Upper lobe of left lung (tissue), 6 donors: ENCODE measurements at places on chromosomes 12 and 14.

GRCh38 chr12:46148327-46149078, 120.3 kb downstream of the SLC38A1 start:
- no peak for DNase-seq

GRCh38 chr12:131959116-131959515, 9.4 kb downstream of the EP400 start:
- no peak for DNase-seq

DNA sequence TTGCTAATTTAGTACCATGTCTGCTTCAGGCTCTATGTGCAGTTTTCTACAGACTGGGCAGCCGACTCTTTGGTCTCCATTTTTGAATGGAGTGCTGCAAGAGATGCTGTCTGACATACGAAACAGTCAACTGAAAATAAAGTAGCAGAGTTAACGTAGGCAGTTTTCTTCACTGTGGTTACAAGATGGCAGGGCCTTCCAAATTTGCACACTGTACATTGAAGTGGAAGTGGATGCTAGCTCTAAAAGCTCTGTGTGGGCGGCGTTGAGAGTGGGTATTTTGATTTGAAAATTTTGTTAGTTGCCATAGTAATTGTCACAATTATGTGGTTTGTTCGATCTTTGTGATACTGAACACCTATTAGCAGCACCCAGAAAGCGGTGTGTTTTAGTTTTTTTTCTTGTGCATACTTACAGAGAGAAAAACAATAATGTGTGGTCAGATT, 154.9 kb upstream of the ATP2B1 start:
- no peak for DNase-seq

GRCh38 chr12:102487226-102487625, 6.9 kb upstream of the IGF1 start:
- DNase-seq: no peak

DNA sequence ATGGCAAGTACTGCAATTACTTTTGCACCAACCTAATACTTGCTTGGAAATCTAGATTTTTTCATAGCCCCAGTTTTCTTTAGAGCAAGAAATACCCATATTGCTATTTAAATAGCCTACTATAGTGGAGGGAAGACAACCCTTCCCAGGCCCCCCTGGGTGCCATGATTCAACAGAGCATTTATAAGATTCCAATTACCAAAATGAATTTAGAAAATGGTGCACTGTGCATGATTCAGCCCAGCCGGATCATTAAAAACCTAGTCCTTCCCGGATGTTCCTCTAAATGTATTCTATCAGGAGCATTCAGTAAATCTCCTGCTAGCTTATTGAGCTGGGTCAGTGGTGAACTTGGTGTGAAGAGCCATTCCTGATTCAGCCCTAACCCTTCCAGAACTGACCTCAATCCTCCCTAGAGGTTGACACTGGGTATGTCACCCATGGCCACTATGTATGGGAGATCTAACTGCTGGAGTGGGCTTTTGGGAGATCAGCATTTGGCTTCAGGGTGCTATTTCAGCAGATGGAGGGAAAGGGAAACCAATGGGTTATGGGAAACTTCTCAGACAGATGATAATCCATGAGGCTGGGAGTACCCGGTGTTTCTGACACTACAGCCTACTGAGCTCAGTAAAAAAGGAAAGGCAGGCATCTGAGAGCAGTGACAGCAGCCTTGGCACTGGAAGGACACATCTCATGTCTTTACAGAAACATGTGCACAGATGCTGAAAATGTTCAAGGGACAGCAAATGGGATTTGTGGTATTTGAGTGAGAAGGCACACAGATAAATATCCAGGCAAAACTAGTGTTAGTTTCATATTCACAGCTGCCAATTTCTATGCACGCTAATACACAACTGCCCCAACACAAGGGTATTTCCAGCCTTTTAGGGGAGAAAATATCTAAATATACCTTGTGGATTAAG, 258.9 kb downstream of the DPF3 start:
- no peak for DNase-seq

- DNase-seq: no peak
These were observed 24.3 kb downstream of the ANG start for GRCh38 chr14:20712904-20713303.

GRCh38 chr12:74415633-74416032, 122.0 kb upstream of the ATXN7L3B start:
- DNase-seq: no peak

DNA sequence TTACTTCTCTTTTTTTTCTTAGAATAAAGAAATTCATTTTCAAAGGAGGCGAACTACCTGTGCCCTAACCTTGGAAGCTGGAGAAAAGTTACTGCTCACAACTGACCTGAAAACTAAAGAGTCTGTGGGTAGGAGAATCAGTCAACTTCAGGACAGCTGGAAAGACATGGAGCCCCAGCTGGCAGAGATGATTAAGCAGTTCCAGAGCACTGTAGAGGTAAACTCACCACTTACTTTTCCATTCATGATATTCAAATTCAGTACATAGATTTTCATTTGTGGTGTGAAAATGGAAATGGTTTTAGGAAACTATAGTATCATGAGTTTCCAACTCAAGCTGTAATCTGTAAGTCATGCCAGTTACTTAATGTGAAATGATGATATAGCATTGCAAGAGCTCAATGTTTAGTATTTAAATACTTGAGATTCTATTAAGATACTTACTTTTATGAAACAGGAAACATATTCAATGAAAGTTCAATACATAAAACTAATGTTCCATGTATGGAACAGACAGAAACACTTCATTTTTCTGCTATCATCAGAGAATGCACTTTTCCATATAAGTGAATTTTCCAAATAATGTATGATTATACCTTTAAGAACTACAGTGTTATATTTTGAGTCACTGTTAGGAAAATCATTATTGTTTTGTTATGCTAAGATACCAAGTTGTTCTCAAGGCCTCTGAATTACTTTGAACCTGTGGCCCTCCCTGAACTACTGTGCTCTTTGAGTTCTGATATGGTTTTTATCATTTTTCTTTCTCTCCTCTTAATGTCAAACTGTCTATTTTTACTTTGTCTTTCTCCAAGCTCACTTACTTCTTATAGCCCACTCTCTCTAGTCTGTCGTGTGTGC, 119.0 kb downstream of the ESR2 start:
- DNase-seq: no peak
